Thoracic aorta (tissue), 2 donors: ENCODE measurements at places on chromosomes 1 and 21. TPM values are rescaled to one million over a fixed set of nuclear protein-coding genes. Genes with fewer than 3 reads are reported as not detected.

Gene S100B
- total RNA-seq: 4.7 TPM

GRCh38 chr1:107691540-107691939, 273.4 kb downstream of the VAV3 start:
- H3K4me3 ChIP-seq: no peak overlapping the region
- no peaks in the 10 kb centered on the region for H3K36me3 ChIP-seq
- no peak overlapping the region for H3K27ac ChIP-seq
- no peaks in the 10 kb centered on the region for H3K4me1 ChIP-seq
- DNase-seq: no peak

DNA sequence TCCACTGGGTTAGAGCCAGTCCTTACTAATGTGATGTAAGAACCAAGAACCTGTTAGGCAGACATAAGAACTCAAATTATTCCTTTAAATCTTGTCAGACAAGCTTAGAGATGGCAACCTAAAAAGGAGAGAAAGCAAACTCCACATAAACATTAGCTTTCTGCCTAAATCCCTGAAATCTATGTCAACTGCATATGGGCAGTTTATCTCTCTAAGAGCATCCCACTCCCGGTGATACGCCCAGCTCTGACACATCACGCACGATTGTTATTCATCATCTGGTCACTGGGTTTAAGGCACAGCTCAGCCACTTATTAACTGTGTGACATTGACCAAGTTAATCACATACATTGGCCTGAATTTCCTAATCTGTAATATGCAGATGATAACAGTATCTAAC, 323.7 kb downstream of the HHIPL2 start:
- no peak overlapping the region for H3K4me3 ChIP-seq
- no peaks in the 10 kb centered on the region for H3K27me3 ChIP-seq
- no peak for DNase-seq
- no peaks in the 10 kb centered on the region for H3K36me3 ChIP-seq
- no peak overlapping the region for H3K27ac ChIP-seq

Gene FAM78B
- total RNA-seq: 0.56 TPM

- H3K27ac ChIP-seq: no peak overlapping the region
- no peaks in the 10 kb centered on the region for H3K27me3 ChIP-seq
- no peak for DNase-seq
- H3K4me3 ChIP-seq: no peak overlapping the region
- H3K4me1 ChIP-seq: no peaks in the 10 kb centered on the region
Observed at GRCh38 chr1:9732123-9732971, 80.8 kb downstream of the PIK3CD start.

Gene CRP
- total RNA-seq: not detected

GRCh38 chr1:16716691-16717335, 23.5 kb upstream of the RNU1-4 start:
- DNase-seq: no peak
- no peaks in the 10 kb centered on the region for H3K4me1 ChIP-seq
- no peaks in the 10 kb centered on the region for H3K36me3 ChIP-seq
- H3K27me3 ChIP-seq: no peaks in the 10 kb centered on the region
- H3K27ac ChIP-seq: no peak overlapping the region
- no peak overlapping the region for H3K4me3 ChIP-seq

Gene GJA8
- not detected for total RNA-seq

DNA sequence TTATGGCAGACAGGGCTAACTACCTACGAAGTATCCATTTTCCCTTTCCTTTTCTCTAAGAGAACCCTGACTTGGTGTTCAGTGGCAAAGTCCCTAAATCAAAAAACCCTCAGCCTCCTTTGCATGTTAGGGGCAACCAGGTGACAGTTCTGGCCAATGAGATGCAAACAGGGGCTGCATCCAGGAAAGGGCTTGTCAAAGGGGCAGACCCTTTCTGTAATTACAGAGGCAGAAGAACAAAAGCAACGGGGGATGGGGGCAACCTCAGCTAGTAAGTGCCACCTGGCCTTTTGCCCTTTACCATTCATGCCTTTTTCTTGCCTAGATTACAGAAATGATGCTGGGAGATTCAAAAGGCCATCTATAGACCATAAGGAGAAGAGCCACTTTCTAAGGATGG, 34.4 kb downstream of the GLUL start:
- no peak for DNase-seq
- no peak overlapping the region for H3K4me3 ChIP-seq
- no peak overlapping the region for H3K27ac ChIP-seq
- H3K4me1 ChIP-seq: no peaks in the 10 kb centered on the region
- no peaks in the 10 kb centered on the region for H3K27me3 ChIP-seq

Gene DCDC2B
- total RNA-seq: not detected

DNA sequence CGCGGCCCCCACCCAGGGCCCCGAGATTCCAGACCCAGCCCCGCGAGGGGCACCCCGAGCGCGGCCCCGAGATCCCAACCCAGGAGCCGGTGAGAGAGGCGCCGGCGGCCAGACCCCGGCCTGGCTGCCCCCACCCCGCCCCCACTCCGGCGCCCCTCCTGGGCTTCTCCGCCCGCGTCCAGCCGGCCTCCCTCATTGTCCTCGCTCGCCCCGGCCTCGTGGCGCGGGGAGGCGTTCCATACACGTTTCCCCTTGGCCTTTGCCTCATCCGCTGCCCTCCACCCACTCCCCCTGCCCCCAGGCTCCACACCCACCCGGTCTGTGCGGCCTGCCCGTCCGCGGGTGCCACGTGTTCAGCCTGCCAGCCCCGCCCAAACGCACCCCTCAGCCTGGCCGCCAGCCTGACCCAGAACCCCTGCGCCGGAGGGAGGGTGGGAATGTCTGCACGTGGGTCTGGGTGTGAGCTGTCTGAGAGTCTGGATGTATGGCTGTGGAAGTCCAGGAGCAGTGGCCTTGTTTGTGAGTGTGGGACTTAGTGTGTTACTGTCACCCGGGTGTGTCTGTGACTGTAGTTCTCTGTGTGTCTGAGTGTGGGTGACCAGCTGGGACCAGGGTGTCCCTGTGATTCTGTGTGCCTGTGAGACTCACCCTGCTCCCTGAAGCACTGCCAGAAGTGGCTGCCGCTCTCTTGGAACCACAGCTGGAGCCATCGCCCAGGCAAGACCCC, 681 bp downstream of the B4GALT2 start:
- DNase-seq: no peak
- H3K27ac ChIP-seq: peak overlapping the region; percentile 34
- peaks cover 29% of the 10 kb centered on the region for H3K4me1 ChIP-seq
- H3K27me3 ChIP-seq: no peaks in the 10 kb centered on the region

DNA sequence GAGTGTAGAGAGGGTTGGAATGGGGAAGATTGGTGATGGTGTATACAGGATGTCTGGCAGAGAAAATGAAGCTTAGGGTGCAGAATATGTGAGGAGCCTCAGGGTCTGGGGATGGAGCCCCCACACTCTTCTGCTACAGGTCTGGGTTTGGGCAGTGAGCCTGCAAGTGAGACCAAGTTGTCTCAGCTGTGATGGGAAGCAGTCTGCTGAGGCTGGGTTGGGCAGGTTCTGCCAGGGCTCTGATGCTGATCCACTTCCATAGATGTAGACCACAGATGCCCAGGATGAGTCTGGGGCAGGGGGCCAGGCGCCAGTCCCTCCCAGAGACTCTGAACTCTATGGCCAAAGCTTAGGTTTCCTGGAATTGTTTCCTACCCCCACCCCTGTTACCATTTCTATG, 516.9 kb downstream of the PTPRU start:
- no peaks in the 10 kb centered on the region for H3K27me3 ChIP-seq
- no peak overlapping the region for H3K27ac ChIP-seq

DNA sequence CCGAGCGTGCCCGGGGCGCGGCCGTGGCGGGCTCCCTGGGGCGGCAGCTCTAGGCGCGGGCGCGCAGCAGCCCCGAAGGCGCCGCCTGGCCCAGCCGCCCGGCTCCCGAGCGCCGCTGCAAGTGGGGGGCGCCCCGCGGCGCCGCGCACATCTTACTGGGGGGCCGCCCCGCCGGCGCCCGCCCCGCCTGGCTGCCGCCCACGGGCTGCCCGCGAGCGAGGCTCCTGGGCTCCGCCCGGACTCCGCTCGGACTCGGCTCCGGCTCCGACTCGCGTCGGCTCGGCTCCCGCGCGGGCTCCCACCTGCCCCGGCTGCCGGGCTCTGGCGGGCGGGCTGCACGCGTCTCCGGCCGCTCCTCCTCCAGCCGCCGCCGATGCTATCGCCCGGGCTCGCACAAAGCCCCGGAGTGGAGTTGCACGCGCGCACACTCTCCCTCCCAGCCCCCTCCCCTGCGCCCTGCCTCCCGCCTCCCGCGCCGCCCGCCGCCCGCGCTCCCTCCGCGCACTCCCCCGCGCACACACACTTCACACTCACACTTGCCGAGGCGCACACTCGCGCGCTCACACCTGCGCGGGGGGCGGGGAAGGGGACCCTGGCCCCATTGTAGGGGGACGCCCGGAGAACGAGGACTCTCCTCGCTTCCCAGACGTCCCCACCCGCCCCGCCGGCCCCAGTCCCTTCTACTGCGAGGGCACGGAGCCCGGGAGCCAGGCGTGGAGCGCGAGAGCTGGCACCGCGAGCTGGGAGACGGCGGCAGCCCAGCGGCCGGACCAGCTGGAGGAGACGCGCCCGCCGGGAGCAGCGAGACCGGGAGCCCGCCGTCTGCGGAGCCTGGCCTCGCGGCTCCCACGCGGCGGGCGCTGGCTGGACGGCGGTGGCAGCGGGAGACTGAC, at the start of gene GRIK3:
Gene GRIK3 (minus strand): TSS at position 395 of the 893 bp plus-strand sequence. CDS start 407 bp downstream, outside the sequence.
- no peak for DNase-seq
- H3K36me3 ChIP-seq: no peaks in the 10 kb centered on the region
- no peak within 1 kb of the TSS for H3K27ac ChIP-seq

Gene HSD3B1
- not detected for total RNA-seq

GRCh38 chr1:51230501-51231078, 5.5 kb upstream of the RNF11 start:
- H3K27ac ChIP-seq: no peak overlapping the region
- H3K4me1 ChIP-seq: peaks cover 6% of the 10 kb centered on the region
- H3K36me3 ChIP-seq: no peaks in the 10 kb centered on the region
- DNase-seq: no peak
- H3K27me3 ChIP-seq: no peaks in the 10 kb centered on the region
- H3K4me3 ChIP-seq: no peak overlapping the region

- no peak for DNase-seq
- no peak overlapping the region for H3K27ac ChIP-seq
- no peak overlapping the region for H3K4me3 ChIP-seq
- H3K4me1 ChIP-seq: no peaks in the 10 kb centered on the region
- no peaks in the 10 kb centered on the region for H3K27me3 ChIP-seq
- no peaks in the 10 kb centered on the region for H3K36me3 ChIP-seq
Observed at GRCh38 chr1:54018635-54019034, 649 bp upstream of the LDLRAD1 start.

DNA sequence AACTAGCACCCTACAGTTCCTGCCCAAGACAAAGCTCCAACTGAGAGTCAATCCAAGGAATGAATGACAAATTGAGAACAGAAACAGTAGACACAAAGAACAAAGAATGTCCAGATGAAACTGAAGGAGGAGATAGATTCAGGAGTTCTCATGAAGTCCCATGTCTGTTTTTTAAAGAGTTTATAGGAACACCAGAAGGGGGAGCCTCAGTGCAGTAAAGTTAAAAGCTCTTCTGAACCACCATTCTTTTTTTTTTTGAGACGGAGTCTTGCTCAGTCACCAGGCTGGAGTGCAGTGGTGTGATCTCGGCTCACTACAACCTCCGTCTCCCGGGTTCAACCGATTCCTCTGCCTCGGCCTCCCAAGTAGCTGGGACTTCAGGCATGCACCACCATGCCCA, 323.6 kb downstream of the MRPL39 start:
- no peak overlapping the region for H3K27ac ChIP-seq
- H3K27me3 ChIP-seq: no peaks in the 10 kb centered on the region
- H3K4me3 ChIP-seq: no peak overlapping the region
- no peak for DNase-seq
- H3K36me3 ChIP-seq: no peaks in the 10 kb centered on the region

- H3K27me3 ChIP-seq: no peaks in the 10 kb centered on the region
- no peak overlapping the region for H3K27ac ChIP-seq
- H3K4me1 ChIP-seq: peaks cover 75% of the 10 kb centered on the region
- H3K36me3 ChIP-seq: no peaks in the 10 kb centered on the region
Observed at GRCh38 chr1:30893776-30894507, 14.6 kb downstream of the SDC3 start.

GRCh38 chr1:204992201-204992997, 50.6 kb upstream of the CNTN2 start:
- H3K4me1 ChIP-seq: no peaks in the 10 kb centered on the region
- no peak overlapping the region for H3K4me3 ChIP-seq
- H3K36me3 ChIP-seq: no peaks in the 10 kb centered on the region
- no peak for DNase-seq
- H3K27ac ChIP-seq: no peak overlapping the region

DNA sequence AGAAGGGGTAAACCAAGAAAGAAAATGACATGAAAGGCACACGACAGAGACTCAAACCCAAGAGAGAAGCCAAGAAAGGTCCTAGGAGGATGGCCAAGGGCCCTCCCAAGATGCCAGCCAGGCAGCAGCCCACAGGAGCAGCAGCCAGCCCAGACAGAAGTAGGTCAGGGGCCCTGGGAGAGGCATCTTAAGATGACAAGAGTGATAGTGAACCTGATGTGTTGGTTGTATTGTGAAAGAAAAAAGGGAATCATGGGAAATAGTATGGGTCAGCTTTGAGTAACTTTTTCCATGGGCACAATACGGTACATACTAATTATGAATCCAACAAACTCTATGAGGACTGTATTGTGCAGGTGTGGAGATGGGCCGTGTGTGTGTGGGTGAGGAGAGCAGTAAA, 3.3 kb downstream of the CCSAP start:
- no peak for DNase-seq
- peaks cover 14% of the 10 kb centered on the region for H3K4me1 ChIP-seq
- H3K27ac ChIP-seq: no peak overlapping the region
- no peaks in the 10 kb centered on the region for H3K36me3 ChIP-seq
- H3K27me3 ChIP-seq: no peaks in the 10 kb centered on the region

GRCh38 chr1:160499631-160500030, 23.4 kb downstream of the SLAMF6 start:
- H3K4me1 ChIP-seq: no peaks in the 10 kb centered on the region
- no peaks in the 10 kb centered on the region for H3K27me3 ChIP-seq

Gene SYPL2
- 4.2 TPM for total RNA-seq

- no peak for DNase-seq
- H3K27me3 ChIP-seq: no peaks in the 10 kb centered on the region
- H3K4me1 ChIP-seq: no peaks in the 10 kb centered on the region
- H3K27ac ChIP-seq: no peak overlapping the region
- H3K4me3 ChIP-seq: no peak overlapping the region
Observed at GRCh38 chr21:31316488-31317169, 27.4 kb downstream of the TIAM1 start.

Gene CYYR1
- 6.6 TPM for total RNA-seq

DNA sequence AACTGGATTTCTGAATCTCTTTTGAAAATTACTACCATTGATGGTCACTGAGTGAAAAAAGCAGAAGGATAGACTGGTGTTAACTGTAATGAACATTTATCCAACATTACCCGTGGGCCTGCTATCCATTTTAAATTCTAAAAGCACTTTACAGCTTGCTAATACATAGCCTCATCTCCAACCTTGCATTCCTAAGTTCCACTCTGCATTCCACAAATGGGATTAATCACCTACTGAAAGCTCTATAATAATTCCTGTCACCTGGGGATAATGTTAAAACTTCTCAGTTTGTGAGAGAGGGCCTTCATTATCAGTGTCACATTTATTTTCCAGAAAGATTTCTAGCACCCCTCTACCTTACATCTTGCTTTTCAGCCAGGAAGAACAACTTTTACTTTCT, 38.2 kb downstream of the PTPRC start:
- no peaks in the 10 kb centered on the region for H3K27me3 ChIP-seq
- no peak for DNase-seq
- no peak overlapping the region for H3K4me3 ChIP-seq
- no peaks in the 10 kb centered on the region for H3K4me1 ChIP-seq
- H3K36me3 ChIP-seq: no peaks in the 10 kb centered on the region

Gene TMEM61
- total RNA-seq: 3.4 TPM

- no peak overlapping the region for H3K27ac ChIP-seq
- no peak overlapping the region for H3K4me3 ChIP-seq
- DNase-seq: no peak
- H3K27me3 ChIP-seq: no peaks in the 10 kb centered on the region
- H3K4me1 ChIP-seq: no peaks in the 10 kb centered on the region
Observed at GRCh38 chr21:46194374-46195334, 10.4 kb upstream of the SPATC1L start.

Gene PLA2G4A
- total RNA-seq: 8.8 TPM

Gene ZC3H12A
- 32.4 TPM for total RNA-seq

Gene C1orf94
- not detected for total RNA-seq
